K562 (cell line): ENCODE measurements at places on chromosomes 12 and 14.

GRCh38 chr14:73743431-73743931 lies 29.3 kb upstream of the PNMA1 start:
- DNase-seq, result no peak

DNA sequence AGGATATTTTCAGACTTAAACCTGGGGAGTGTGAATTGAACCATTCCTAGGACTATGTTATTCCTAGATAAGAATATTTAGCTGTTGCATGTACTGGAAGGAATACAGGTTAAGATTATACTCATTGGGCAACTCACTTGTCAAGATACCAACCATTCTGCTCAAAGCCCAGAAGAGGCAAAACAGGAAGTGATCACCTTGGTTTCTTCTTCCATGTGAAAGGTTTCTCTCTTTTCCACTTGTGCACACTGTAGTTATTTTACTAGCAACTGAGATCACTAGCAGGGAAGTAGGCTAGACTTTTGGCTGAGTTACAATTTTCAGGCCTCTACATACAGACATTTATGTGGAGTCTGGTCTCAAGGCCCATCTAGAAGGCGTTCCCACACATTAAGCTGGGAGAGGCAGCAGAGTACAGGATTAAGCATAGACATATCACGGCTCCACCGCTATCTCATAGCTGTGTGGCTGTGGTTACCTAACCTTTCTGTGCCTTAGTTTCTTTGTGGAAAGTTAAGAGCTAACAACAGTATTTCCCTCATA lies 83.9 kb upstream of the FERMT2 start:
- DNase-seq, result no peak

DNA sequence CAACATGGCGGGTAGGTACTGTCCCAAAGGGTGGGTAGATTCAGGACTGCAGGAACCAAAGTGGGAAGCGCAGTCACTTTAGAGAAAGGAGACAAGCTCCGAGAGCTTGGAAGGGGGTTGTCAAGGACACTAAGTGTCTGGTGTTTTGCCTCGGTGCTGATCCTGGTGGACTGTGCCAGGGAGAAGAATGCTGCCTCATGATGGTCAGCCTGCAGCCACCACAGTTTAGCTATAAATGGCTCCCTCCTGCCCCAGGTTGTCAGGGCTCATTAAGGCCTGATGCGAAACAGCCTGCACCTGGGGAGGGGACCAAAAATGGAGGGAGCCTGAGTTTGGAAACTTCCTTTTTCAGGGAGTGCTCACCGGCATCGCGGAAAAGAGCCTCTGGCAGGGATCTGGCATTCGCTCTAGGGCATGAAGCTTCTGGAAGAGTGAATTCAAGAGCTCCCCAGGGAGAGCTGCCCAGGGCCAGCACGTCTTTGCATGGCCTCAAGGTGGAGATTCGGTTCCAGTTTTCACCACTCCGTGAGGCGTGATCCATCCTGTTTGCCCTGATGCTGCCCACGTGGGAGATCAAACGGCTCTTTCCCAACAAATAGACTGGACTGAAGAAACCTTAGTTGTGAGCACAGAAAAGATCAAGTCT lies 164.0 kb downstream of the FOXN3 start:
- no peak for DNase-seq

DNA sequence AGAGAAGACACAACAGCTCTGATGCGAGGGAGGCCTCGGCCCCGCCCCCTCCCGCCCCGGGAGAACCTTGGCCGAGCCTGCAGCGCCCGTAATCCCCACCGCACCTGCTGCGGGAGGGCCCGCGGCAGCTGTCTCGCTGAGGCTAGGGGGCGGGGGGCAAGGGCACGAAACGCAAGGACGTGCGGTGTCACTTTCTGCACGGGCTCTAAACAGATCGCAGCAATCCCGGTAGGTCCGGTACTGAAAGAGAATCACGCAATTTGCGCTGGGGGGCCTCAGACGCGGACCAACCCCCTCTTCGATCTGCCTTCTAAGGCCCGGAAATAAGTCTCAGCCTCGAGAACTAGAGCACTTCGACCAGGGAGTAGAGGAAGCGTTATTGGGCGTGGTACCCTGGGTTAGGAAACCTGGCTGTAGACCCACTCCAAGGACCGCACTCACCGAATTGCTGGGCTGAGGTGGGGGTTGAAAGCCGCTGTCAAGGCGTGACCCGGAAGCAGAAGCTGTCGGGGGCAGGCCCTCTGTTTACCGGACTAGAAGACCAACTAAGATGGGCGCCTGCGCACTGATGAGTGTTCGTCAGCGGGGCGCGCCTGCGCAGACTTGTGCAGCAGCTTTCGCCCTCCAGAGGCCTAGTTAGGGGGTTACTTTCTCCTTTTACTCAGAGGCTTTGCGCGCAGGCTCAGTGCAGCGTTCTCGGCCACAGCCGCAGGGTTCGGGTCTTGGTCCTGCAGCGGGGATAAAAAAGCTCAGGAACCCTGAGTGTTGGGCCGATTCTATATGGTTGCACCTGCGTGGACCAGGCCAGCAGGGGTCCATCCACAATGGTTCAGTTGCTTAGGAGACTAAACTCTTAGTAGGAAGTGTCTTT lies at the start of gene ASB8:
TSS of gene ASB8 (minus strand) at position 498 of the 871 bp plus-strand sequence. CDS start 4,019 bp downstream, outside the sequence.
- DNase-seq, result peak; percentile 99

DNA sequence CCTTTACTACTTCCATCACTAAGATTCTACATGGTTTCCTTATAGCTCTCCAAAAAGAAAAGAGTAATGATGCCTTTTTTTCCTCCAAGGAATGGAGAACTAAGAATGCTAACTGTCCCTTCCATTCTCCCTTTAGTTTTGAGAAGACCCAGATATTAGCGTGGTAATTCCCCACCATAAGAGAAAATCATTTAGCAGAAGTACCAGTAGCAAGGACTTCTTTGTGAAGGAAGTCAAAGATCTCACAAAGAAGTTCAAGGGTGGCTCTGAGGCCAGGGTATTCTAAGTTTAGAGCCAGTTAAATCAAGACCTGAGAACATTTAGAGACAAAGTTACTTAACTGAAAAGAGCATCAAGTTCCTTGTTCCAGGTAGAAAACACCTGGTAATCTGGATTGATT lies 7.3 kb downstream of the USP15 start:
- no peak for DNase-seq

- no peak for DNase-seq
Measured at GRCh38 chr14:90177539-90178189, 78.7 kb upstream of the PSMC1 start.

DNA sequence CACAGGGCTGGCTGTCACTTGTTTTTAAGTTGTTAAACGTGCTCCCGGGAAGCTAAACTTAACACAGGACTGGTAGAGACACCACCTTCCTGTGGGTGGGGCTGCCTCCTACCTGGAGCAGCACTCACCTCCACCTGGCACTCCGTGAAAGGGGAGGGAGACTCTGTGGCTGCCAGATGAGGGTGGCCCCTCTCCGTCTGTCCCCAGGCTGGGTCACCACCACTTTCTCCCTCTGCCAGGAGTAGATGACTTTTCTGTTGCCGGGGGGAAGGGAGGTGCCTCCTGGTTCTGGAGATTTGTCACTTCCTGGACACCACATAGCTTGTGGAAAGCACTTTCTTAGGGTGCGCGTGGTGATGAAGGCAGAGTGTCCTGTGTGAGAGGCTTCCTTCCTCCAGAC lies 81.3 kb downstream of the WDR20 start:
- DNase-seq, result no peak

DNA sequence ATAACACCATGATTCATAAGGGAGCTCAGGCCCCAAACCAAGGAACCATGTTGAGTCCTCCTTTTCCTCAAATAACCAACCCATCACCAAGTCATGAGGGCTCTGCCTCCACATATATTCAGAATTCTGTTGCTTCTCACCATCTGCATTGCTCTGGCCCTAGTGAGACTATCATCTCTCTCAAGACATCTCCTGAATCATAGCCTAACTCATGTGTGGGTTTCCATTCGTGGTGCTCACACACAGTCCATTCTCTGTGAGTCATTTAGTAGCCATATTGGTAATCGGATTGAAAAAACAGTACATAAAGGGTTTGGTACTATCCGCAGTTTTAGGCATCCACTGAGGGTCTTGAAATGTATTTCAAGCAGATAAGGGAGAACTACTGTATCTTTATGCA lies 5.1 kb upstream of the SLC38A2 start:
- DNase-seq, result no peak

DNA sequence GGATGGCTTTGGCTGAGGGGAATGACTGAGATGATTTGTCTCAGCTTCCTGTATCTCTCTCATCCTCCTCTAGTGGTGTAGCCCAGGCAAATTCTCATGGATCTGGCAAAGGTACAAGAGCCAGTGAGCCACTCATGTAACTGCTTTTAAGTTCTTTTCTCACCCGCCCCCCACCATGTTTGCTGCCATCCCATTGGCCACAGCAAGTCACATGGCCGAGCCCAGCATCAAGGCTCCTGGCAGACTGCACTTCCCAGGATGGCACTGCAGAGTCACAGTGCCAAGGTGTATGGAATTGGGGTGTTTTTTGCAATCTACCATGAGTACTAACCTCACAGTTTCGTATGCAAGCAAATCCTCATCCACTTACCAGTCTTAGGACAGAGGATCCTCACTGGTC lies 50.9 kb downstream of the CHST11 start:
- no peak for DNase-seq

DNA sequence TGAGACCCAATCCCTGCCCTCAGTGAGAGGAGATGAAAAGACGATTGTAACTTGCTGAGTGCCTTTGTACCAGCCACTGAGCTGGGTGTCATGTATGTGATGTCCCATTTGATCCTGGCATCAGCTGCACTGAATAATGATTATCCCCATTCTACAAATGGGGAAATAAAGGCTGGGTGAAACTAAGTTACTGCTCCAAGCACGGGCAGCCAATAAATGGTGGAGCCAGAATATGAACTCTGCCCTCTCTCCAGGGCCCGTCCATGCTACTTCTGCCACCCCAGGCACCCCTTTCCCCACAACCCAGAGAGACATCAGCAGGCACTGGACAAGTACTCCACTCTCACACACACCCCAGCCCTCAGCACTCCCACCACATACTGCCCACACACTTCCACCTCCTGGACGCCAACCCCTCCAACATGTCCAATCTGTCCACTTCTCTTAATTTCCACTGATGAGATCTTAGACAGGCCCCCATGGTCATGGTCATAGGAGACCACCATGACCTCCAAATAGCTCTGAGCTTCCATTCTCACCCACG lies 115.8 kb downstream of the DICER1 start:
- DNase-seq, result no peak

- DNase-seq, result no peak
Measured at GRCh38 chr12:5204271-5204670, 160.6 kb downstream of the KCNA5 start.

DNA sequence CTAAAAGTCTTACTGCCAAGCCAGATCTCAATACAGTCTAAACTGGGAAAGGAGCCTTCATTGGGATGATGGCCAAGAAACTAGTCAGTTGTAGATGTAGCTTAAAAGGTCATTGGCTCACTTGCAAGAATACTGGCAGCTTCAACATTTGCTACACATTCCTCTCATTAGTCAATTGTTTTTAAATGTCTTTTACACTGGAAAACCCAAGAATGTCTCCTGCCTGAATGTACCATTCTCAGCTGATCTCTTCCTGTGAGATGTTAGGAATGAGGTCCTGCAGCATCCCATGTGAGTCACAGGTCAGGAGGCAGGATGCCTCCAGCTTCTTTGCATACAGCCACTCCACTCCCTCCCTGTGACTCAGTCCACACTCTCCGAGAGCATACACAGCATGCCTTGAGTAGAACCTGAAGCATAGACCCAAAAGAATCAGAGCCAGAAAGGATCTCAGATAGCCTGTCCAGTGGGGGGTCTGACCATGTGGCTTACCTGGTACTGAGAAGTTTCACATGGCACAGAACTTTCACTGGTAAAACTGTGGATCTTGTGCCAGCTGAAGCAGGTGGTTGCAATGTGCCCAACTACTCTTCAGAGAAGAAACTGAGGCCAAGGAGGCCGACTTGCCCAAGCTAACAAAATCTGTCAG lies 56.0 kb upstream of the HECTD1 start:
- DNase-seq, result no peak

GRCh38 chr14:32469388-32470160 lies 140.5 kb downstream of the AKAP6 start:
- peak; percentile 5 for DNase-seq

DNA sequence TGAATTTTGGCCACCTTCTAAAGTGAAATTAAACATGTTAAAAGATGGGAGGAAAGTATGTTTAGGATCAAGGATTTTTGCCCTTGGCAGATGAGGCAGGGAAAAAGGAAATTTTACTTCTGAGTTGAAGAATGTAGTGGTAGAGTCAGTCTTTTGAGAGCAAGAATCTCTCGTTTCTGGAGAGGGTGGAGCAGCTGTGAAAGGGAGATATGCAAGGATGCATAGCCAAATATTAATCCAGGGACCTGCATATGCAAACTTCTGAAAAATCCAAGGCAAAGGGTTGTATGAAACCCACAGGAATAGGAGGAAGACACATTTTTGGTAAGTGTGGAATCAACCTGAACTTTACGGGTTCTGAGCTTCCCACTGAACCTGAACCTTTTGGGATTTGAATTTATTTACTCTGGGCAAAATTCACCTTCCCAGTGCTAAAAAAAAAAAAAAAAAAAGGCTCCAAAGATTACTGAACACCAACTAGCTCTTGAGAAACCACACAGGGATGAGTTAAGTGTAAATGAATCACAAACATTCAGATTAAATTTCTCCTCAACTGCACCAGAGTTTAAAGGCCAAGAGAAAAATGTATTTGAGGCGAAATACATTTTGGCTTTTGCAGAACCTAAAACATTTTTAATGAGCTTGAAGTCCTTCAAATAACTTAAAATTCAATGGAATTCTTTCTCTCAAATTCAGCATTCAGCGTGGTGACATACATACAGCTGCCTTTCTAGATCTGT lies 187.1 kb upstream of the CDKN3 start:
- no peak for DNase-seq

- DNase-seq, result no peak
Measured at GRCh38 chr14:26974965-26975364, 377.1 kb upstream of the NOVA1 start.

- no peak for DNase-seq
Measured at GRCh38 chr14:105793836-105794235, 267.5 kb downstream of the TMEM121 start.

GRCh38 chr12:22322091-22322490 lies 12.4 kb downstream of the ST8SIA1 start:
- DNase-seq, result no peak

DNA sequence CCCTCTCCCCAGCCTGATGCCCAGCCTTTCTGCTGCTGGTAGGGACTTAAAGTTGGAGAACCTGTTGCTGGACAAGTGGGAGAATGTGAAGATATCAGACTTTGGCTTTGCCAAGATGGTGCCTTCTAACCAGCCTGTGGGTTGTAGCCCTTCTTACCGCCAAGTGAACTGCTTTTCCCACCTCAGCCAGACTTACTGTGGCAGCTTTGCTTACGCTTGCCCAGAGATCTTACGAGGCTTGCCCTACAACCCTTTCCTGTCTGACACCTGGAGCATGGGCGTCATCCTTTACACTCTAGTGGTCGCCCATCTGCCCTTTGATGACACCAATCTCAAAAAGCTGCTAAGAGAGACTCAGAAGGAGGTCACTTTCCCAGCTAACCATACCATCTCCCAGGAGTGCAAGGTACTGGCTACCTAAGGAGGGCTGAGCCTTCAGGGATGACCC lies 1.6 kb downstream of the TSSK4 start:
- no peak for DNase-seq

- DNase-seq, result peak; percentile 70
Measured at GRCh38 chr12:14567351-14568162, at the start of gene PLBD1. Gene PLBD1 (minus strand): TSS chr12:14567883. CDS start chr12:14567696, 187 bp downstream.
